ENCODE measurements at places on chromosomes 7 and 10.

GRCh38 chr7:111498391-111499007 lies 63.8 kb downstream of the IMMP2L start:
- no peak for DNase-seq

DNA sequence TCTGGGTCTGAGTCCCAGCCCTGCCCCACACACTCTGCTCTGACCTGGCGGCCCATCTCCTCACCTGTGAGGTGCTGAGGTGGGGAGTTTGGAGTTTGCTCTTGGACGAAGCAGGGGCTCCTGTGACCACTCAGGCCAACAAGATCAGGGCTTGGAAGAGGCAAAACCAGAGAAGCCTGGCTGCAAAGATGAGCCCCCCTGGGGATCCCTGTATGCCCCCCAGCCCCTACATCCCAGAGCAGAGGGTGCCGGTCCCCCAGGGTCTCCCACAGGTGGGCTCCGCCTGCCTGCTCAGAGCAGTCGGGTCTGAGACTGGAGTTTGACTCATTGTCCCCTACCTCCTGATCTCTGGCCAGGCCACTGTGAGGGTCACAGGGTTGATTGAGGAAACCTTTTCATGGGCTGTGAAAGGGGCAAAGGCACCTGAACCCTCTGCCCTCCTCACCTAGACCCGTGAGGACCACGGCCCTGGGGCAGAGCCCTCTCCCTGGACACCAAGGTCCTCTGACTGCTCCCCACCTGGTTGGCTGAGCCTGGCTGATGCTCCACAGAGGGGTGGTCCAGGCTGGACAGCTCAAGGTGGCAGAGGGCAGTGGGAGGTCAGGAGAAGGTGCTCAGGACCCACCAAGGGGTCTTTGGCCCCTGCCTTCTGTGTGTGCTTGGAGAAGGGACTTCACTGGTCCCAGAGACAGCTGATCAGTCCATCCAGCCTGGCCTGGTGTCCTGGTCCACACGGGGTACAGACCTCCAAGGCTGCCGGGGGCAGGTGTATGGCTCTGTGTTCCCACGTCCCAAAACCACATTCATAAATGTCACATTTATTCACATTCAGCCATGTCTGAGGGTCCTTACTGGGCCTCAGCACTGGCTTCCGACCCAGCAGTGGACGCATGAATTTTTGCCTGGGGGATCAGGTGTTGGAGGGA lies 9.1 kb upstream of the SCART1 start:
- DNase-seq, result no peak

DNA sequence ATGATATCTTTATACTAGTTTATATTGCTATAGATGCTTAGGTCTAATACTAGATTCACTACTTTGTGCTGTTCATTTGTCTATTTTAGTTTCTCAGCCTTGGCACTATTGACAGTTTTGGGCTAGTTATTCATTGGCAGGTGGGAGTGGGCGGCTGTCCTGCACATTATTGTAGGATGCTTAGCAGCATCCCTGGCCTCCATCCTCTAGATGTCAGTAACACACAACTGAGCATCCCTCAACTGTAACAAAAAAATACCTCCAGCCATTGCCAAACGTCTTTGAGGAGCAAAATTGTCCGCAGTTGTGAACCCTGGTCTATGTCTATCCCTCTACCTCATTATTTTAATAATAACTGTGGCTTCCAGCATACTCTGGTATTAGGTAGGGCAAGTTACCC lies 34.4 kb upstream of the PNLIP start:
- no peak for DNase-seq

DNA sequence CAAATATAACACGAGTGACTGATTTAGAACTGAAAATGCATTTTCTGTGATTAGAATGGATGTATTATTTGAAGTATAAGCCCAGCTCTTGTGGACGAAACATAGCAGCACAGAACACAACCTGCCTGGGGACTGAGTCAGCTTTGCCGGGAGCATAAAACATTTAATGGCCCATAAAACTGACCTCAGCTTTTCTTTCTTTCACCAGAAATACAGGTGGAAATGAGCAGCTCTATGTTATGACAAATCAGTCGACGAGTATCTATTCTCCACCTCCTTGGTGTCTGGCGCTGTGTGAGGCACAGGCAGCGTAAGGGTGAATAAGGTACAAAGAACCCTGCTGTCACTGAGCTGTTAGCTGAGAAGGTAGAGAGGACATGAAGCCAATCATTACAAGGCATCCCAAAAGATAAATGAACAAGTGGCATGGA lies 471.6 kb upstream of the AKR1E2 start:
- DNase-seq, result no peak

- peak; percentile 9 for DNase-seq
Observed at GRCh38 chr10:60114765-60115586, 208.6 kb upstream of the CCDC6 start.

DNA sequence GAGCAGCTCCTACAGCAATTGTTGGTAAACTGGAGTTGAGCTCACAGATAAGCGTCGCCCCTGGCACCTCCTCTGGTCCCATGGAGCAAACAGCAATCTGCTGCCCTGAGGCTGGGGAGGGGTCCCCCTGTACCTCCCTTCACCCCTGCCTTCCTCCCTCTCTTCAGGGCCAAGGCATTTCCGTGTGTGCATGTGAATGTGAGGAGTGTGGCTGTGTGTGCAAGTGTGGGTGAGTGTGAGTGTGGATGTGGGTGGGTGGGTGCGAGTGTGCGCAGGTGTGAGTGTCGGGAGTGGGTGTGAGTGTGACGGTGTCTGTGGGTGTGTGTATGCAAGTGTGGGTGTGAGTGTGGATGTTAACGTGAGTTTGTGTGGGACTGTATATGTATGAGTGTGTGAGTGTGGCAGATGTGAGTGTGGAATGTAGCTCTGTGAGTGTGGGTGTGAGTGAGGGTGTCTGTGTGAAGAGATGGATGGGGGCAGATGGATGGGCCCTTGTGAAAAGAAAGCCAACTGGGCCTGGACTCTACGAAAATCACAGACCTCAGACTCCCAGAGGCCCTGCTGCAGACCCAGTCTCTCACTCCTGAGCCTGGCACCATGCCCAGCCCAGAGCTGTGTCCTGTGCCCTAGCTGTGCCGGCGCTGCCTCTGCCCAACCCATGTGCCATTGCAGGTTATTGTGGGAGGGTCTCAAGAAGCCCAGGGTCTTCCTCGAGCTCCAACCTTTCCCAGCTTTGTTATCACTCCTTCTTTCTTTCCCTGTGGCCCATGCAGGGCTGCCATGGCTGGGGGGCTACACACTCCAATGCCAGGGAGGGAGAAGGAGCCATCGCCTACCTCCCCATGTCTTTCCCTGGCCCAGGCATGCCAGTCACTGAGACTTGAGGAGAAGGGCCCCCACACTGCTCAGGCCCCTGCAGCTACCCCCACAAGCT lies 73.9 kb downstream of the GRID1 start:
- no peak for DNase-seq

DNA sequence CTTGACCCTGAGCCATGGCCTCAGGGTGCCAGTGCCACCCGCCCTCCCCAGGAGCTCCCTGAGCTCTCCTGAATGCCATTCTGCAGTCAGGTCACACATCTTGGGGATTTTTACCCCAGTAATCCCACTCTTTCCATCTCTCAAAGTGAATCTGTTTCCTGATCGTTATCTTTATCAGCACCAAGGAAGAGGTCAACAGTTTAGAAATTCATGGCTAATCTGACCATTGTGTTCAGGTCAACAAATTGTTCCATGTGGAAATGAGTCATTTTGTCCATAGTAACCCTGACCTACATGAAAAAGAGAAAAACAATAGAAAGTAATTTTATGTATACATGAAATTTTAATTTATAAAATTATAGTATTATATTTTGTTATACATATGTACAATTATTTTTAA lies 28.8 kb upstream of the ZNF488 start:
- DNase-seq, result no peak

- no peak for DNase-seq
Observed at GRCh38 chr10:556971-557637, 132.4 kb downstream of the DIP2C start.

DNA sequence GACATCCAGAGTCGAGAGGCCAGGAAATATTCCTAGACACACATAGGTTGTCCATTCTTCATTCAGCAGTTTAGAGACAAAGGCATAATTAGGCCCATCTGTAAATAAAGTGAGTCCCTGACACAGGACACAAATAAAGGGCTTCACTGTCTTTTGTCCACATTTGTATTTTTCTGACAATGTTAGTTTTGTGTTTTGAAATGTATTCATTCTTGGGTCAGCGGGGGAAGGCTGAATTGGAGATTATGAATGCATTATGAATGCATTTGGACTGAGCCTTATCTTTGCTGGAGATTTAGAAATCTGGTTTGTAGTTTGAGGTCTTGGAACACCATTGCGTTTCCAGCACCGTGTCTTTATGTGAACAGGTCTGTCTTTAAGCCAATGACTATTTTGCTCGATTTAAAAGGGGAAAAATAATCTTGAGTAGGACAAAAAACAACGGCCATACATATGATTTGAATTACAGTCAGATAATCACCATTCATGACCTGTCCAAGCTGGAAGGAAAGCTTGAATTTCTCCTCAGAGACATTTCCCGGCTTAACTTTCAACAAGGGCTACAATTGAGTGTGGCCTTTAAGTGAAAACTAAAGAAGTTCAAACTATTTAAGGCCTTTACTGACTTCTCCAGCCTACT lies 334.8 kb downstream of the WDR11 start:
- DNase-seq, result no peak

GRCh38 chr7:101560856-101561255 lies 68.2 kb downstream of the MYL10 start:
- DNase-seq, result no peak

Measured in AML-193 (cell line).